ENCODE measurements at places on chromosomes 12 and 14.
A peak's percentile ranks its signal among the peaks of the same experiment; 100 is the strongest.

GRCh38 chr12:112261559-112261958 is 120.7 kb downstream of the HECTD4 start:
- peak; percentile 6 for DNase-seq

DNA sequence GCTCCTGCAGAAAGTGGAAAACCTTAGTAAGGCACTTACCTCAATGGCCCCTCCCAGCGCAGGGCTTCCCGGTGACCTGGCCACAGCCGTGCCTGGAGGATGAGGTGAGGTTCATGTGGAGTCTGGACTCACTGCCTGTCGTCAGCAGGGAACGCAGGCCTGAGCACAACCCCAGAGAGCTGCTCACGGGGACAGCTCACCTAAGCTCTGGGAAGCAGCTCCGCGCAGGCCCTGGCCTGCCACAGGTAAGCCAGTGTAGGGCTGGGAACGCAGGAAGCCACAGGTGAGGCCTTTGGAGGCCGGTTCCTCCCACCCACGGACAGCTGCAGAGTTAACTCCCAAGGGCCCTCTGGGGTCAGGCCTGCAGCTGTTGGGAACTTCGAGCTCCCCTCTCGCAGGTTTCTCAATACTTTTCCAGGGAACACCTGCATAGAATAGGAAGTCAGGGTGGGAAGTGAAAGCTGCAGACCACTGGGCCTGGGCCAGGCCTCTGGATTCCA is 32.7 kb downstream of the ANAPC7 start:
- DNase-seq, result no peak

GRCh38 chr12:120468325-120468820 is 1.2 kb downstream of the SRSF9 start:
- no peak for DNase-seq

- no peak for DNase-seq
These were observed 113.4 kb downstream of the LGMN start for GRCh38 chr14:92635031-92635430.

DNA sequence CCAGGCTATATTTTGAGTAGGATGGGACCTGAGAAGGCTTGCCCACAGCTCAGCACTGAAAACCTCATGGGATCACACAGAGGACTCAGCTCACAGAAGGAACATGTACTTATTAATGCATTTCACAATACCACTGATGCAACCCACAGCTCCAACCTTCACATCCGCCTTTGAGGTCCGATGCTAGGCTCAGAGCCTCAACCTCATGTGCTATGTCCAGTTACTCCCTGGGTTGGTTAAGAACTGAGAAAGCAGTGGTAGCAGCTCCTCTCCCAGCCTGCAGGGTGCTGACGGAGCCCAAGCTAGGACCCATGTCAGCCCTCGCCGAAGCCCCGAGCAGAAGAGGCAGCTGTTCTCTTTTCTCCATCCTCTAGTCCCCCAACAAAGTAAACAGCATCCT is 52.9 kb downstream of the SPTB start:
- DNase-seq, result no peak

- DNase-seq, result no peak
These were observed 168.5 kb downstream of the PPM1H start for GRCh38 chr12:62766496-62766895.

DNA sequence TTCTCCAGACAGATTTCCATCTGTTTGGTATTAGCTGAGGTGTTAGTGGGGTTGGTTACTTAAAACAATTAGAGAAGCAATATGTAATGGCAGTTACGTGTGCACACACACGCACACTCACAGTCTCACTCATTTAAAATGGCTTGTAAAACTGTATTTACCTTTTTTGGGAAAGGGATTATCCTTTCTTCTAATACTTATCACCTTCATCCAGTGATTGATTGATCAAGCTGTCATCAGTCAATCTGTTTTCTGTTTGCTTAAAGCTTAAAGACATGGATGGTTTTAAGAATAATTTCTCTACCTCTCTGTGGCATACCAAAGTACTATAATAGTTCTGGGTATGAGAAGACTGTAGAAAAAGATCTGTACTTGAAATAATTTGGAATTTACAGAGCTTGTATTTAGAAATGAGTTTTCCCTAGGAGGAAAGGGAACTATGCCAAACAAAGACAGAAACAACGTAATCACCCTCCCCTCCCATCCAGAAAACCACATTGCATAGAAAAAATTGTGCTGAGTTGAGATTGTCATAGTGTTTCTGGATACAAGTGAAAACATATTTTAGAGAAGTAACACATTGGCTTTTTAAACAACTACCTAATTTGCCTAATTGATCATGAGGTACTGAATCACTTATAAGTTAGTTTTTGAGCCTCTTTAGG is 455.8 kb downstream of the PCNX1 start:
- DNase-seq, result no peak

- no peak for DNase-seq
These were observed 211.8 kb downstream of the BMP4 start for GRCh38 chr14:53744857-53745256.

Data from HCT116 (cell line).